ENCODE measurements at places on chromosomes 11 and 22.
A peak's percentile ranks its signal among the peaks of the same experiment; 100 is the strongest.

- DNase-seq, result no peak
These were observed 198.4 kb downstream of the SBF2 start for GRCh38 chr11:10095412-10096208.

- no peak for DNase-seq
These were observed 92.5 kb downstream of the TMPRSS5 start for GRCh38 chr11:113613619-113614018.

DNA sequence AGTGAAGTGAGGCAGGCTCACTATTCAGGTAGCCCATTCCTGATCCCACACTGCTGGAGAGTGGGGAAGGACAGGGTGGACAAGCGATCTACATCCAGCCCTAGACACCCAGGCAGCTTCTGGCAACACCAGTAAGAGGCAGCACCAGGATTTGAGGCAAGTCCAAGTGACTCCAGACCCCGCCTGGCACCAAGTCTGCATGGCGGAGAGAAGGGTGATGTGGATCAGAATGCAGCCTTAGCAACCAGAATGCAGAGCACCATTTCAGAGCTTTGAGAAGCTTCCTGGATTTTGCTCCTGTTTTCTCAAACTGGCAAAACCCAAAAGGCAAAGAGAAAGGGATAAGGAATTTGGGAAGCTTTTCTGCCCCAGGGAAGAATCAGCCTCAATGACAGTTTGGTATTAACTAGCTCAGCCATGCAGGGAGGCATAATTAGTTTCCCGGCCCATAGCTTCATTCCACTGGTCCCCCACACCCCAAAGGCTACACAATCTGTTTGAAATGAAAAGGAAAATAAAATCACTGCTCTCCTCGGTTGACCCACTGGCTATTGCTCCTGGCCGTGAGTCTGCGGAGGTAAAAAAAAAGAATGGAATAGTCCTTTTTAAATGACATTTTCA, 17.3 kb downstream of the GALNT18 start:
- no peak for DNase-seq

DNA sequence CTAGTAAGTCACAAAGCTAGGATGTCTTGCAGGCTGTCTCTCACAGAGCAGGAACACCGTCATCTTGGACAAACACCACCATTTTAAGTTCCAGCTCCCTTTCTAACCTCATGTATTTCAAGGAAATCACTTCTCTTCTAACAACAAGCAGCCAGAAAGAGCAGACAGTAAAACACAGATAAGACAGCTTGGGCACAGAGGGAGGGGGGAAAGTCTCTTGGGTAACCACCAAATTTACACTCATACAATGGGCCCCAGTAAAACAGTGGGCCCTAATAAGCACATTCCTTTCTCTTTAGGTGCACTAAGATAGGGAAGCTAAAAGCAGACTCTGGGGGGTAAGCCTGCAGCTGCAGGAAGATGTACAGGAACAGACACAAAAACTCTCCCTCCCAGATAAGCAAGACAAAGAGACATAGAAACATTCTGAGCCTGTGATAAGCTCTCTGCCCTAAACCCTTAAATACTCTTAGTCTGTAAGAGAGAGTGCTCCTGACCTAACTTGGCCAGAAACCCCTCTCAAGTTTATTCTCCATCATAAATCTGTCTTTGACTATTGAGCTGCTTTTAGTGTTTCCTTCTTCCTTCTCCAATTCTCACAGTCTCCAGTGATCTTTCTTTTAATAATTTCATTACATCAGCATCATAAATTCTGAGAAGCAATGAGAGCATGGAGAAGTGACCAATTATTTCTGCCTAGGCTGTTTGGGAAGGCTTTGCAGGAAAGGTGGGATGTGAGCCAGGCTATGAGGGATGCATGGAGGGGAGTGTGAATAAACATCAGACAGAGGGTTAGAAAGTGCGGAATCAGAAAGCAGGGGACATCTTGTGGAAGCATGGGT, 7.4 kb downstream of the OR10D3 start:
- DNase-seq, result no peak

GRCh38 chr22:23179381-23180299, 669 bp upstream of the BCR start:
- peak; percentile 56 for DNase-seq

DNA sequence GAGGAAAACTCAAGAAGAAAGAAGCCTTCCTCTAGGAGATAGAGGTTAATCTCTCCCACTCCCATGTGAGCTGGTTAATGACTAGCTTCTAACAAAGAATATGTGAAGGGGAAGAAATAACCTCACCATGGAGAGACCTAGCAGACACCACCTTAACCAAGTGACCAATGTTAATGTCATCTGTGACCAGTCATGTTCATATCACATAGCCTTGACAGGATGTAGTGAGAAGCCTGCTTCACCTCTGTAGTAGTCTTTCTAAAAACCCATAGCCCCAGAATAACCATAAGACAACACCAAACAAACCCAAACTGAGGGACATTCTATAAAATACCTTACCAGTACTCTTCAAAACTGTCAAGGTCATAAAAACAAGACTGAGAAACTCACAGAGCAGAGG, 21.5 kb upstream of the POU2AF1 start:
- no peak for DNase-seq

DNA sequence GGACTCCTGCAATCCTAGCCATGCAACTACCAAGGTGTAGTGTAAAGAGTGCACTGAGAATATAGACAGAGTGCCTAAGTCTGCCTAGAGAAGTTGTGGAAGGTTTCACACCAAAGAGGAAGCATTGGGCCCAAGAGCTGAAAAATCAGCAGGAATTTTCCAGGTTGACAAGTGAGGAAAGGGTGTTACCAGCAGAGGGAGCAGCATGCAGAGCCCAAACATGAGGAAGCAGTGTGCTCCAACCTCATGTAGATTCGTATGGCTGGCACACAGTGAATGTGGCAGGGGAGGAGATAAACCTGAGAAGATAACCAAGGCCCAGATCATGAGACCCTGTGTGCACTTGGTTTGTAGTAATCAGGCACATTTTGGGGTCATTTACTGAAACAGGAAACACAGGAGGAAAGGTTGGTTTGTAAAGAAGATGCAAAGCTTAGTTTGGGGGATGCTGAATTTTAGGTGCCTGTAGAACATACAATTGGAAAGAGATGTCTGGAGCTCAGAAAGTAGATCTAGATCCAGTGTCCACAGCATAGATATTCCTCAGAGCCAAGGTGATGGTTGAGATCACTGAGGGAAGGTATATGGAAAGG, 1.7 kb downstream of the HPX start:
- DNase-seq, result peak; percentile 55

DNA sequence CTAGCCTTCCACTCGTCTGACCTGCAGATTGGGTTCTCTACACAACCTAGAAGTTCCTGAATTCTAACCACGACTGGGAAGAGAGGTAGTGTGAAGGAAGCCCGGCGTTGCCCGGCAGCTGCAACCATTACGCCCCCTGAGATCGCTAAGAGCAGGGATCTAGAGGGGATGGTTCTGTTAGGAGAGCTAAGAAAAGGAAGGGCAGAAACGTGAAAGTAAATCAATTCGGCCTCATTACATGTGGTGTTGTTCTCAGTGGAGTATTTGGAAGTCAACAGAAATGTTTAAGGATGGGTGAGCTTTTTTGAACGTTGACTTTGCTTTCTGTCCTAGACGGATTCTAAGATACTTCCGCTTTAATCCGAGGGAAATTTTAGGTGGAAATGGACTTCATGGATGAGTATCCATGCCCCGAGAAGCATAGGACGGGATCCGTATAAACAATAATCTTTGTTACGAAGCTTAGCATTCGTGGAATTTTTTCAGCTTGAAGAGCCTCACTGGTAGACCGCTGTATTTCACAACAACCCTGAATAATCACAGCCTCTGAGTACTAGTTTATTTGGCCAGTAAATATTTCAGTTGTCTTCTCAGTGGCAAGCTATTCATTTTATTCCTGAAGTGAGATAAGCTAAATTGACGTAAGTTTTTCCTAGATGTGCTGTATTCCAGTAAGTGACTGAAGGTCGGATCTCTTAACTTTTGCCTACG, 629 bp downstream of the ATP5MG start:
- no peak for DNase-seq

- no peak for DNase-seq
These were observed 51.6 kb downstream of the LGR4 start for GRCh38 chr11:27420722-27421572.

- DNase-seq, result no peak
These were observed 2.3 kb downstream of the EFEMP2 start for GRCh38 chr11:65870307-65870658.

GRCh38 chr11:78428266-78428636, 10.6 kb upstream of the GAB2 start:
- DNase-seq, result no peak

- DNase-seq, result no peak
These were observed 5.8 kb downstream of the MRPL23 start for GRCh38 chr11:1952806-1953482.

DNA sequence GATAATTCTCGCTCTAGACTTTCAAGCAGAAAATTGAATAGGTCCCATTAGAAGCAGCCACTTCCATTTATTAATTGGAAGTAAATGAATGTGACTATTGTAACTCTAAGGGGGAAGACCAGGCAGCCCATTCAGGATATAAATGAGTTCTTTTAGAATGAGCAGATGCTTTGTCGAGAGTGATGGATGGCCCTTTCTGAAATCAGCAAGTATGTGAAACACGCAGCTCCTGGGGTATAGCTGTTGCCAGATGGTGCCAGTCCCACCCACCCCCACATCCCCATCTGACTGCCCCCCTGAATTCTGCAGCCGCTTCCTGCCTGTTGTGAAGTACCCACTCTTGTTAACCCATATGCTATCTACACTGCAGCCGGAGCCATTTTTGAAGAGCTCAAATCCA, 3.7 kb downstream of the SLC15A3 start:
- DNase-seq, result no peak

DNA sequence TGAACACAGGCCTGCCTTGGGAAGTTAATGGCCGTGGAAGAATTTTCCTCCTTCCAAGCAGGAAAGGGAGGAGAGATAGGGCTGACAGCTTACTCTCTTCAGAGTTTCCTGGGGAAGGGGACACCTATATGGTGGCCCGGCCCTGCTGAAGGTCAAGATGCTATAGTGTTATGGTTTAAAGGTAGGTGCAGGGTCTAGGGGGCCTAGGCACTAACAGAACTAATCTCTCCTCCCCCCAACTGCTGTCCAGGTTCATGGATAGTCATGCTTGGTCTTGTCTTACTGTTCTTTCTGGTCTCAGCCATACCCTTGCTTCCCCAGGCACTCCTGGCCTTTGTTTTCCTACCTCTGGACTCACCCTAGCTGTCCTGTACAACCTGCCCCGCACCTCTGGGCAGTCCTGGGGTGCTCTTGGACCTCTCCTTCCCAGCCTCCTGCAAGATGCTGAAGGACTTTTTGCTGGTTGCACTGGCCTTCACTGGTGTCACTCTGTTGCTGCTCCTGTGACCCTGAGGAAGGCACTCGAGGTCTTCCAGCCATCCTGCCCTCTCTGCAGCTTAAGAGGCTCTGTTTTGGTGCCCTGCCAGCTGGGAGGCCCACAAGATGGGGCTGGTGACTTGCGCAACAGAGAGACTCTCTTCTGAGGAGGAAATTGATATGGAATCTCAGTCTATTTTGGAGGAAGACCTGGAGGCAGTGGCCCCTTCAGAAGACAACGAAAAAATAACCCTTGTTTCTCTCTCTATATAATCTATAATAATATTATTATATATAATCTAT, 17.9 kb downstream of the SEC14L3 start:
- peak; percentile 56 for DNase-seq

GRCh38 chr22:32545801-32546200, 71.2 kb downstream of the FBXO7 start:
- no peak for DNase-seq
